ENCODE measurements at places on chromosomes 1 and 21. TPM values are rescaled to one million over a fixed set of nuclear protein-coding genes. Genes with fewer than 3 reads are reported as not detected.

DNA sequence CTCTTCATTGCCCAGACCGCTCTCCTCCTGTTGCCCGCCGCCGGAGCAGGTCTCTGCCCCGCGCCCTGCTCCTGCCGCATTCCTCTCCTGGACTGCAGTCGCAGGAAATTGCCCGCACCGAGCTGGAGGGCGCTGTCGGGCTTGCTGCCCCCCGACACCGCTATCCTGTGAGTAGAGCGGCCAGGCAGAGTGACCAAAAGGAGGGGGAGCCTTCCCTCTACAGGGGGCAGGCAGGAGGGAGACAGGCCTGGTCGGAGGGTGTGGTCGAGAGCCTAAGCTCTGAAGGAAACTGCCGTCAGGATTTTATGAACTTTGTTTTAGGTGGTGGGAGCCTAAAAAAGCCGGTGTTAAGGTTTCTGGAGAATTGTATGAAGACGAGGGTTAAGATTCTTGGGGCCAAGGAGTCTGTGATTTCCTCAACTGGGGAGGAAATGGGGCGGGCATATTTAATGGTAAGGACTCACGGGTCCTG lies 517 bp downstream of the LRIG2 start:
- peak; percentile 23 for DNase-seq

Gene PTGS2
- 0.23 TPM for total RNA-seq

DNA sequence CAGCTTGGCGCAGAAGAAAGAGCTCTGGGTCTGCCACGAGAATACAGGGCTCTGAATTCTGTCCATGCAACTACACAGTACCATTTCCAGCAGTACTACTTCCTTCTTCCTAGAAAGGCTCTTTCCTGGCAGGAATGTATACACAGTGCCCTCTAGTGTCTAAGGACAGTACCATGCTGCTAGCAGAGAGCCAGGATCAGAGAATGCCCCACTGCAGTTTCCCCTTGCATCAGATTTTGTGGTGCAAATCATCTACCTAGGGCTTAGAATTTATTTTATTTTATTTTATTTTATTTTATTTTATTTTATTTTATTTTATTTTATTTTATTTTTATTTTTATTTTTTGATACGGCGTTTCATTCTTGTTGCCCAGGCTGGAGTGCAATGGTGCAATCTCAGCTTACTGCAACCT lies 50.8 kb downstream of the PAX7 start:
- DNase-seq = no peak

DNA sequence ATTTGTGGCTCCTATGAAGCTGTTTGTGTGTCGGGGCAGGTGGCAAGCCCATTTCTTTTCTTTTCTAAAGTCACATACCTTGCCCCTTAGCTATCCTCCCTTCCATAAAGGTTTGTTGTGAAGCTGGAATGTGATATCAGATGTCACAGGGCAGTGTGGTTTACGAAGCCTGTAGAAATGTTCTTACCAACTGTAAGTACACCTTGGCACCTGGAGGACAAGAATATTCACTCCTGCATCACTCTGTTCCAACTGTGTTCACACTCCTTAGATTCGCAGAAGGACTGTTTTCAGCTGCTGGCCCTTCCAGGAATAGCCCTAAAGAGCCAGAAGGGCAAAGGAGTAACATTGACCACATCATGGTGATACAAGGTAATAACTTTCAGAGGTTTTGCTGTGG lies 176.9 kb downstream of the FGGY start:
- no peak for DNase-seq

- no peak for DNase-seq
These were observed 21.5 kb upstream of the LRP8 start for GRCh38 chr1:53349369-53349835.

- no peak for DNase-seq
These were observed 14.4 kb downstream of the AGO3 start for GRCh38 chr1:35945327-35945726.

Gene KRTAP13-2
- not detected for total RNA-seq

DNA sequence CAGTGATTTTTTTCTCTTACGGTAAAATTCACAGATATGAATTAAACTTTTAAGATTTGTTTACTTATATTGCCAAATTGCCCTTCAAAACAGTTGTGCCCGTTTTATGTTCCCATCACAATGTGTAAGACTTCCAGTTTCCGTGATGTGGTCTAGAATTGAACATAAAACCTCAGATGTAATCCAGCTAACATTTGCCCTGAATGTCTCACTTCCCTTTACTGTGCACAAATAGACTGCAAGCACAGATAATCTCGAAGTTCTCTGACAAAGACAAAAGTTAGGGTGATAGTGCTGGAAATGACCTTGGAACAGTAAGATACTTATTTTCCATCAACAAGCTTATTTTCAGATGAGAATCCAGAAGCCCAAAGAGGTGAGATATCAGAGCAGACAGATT lies 177.5 kb downstream of the ZZZ3 start:
- DNase-seq = no peak

DNA sequence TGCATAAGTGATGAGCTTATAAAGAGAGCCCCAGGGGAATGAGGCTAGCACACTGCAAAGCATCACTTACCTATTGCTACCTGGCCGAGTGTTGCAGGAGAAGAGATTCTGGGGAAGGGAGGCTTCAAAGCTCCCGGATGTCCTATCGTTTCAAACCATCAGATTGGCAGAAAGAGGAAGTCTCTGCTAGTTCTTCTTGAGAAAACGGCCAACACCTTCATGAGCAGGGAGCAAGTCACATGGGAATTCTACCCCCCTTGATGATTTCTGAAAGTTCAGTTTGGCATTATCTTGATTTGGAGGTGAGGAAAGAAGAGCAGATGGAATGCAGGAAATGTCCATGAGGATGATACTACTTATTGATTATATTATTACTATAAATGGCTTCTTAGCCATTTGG lies 16.2 kb downstream of the SYF2 start:
- no peak for DNase-seq

Gene TRIM63
- not detected for total RNA-seq

DNA sequence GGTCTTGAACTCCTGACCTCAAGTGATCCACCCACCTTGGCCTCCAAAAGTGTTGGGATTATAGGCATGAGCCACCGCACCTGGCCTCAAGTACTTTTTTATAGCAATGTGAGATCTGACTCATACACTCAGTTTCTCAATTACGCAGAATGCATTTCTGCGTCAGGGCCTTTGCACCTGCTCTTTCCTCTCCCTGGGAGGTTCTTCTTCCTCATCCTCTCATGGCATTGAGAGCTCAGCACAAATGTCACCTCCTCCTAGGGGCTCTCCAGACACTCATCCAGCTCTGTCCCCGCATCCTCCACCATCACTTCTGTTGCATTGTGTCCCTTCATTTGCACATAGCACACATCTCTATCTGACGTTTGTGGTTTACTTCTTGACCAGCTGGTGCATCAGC lies 418.8 kb downstream of the PTPRU start:
- no peak for DNase-seq

DNA sequence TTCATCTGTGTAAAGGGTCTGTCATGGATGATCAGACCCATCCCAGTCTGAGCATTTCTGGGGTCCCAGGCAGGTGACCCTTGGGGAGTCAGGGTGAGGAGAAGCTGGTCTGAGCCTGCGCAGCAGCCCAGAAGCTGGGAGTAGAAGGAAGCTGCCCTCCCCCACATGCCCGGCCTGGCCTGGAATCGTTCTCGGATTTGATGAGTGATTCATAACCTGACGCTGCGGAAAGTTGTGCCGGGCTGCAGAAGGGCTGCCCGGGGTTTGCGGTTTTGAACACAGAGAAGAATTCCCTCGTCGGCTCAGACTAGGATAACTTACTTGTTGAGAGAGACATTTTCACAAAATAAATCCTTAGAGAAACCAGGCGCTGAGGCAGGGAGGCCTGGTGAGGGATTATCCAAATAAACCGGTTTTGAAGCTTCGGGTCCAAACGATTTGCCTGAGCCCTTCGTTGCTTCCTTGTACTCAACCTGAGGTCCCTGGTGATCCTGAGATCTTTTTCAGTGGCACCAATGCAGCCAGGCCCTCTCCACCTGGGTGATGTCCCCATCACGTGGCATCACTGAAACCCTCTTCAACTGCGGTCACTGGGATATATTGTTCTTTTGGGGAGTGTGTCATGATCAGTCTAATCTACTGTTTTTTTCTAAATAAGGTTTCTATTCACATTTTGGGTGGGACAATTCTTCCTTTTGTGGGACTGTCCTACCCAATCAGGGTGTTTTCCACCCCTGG lies 29.2 kb downstream of the EPHB2 start:
- no peak for DNase-seq

GRCh38 chr1:169090900-169091311 lies 15.6 kb upstream of the ATP1B1 start:
- DNase-seq = no peak

DNA sequence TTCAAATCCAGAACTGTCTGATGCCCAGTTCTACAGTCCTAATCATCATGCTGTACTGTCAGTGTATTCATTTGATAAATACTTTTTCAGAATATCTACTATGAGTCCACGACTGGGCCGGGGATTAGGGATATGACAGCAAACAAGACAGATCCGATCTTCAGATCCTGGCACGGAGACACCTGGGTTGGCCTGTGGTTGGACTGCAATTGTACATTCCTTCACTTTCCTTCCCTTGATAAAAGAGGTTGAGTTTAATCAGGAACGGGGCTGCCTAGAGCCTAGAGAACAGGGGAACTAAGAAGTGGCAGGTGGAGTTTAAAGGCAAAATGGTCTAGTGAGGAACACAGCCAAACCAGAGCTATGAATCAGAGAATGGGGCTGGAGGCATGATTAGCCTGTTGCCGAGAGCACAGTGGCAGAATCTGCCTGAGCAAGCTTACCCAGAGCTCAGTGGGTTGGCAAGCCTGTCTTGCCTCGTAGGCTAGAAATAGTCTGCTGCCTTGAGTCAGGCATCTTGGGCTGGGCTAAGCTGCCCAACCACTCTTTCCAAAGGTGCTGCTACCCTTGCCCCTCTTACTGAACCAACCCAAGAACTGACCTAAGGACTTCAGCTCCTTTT lies 38.1 kb upstream of the PTCH2 start:
- no peak for DNase-seq

DNA sequence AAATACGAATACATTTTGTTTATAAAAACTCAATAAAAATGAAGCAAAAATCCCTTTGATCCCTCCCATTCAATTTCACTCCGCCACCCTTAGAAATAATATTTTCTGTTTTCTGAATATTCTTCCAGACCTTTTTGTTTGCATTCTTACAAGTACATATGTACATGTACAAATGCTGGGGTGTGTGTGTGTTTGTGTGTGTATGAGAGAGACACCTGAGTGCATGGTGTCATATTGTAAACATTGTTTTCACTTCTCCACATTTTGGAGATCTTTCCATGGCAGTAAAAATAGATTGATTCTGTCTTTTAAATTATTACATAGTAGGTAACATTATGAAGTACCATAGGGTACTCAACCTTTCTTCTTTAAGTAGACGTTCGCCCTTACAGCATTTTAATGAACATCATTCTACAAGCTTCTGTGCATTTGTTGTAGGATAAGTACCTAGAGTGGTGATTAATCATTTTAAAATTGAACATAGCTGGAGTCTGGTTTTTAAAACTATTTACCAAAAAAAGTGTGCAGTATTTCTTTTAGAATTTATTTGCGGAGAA lies 1.3 kb upstream of the MPC2 start:
- no peak for DNase-seq

Data from H1 (cell line).